ENCODE measurements at places on chromosomes 4 and X.

DNA sequence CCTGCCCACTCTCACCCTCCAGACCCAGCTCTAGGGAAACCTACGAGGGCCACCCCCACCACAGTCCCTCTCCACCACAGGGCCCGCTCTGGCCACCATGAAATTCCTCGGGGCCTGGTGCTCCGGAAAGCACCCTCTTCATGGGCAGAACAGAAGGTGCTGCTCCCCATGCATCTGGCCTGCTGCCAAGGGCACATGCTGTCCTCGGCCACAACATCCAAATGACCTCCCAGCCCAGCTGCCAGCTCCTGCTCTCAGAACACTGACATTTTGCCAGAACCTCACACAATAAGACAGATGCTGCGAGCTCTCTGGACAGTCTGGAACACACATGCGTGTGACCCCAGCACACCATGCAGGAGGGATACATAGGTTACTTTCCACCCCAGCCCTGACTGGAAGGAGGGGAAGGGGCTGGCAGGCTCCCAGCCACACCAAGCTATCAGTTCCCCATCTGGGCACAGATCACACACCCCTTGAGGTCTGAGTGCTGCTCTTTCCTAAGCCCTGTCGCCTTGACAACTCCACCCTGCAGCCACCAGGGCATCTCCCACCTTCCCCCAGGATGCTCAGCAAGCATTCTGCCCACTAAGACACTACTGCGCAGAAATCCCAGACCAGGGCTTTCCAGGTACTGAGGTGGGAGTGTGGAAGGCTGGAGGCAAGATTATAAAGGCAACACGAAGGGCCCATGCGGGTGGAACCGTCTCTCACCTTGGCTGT is 5.8 kb downstream of the CCNQ start:
- no peak for DNase-seq

GRCh38 chrX:55004231-55004630 is 4.1 kb downstream of the APEX2 start:
- no peak for DNase-seq

DNA sequence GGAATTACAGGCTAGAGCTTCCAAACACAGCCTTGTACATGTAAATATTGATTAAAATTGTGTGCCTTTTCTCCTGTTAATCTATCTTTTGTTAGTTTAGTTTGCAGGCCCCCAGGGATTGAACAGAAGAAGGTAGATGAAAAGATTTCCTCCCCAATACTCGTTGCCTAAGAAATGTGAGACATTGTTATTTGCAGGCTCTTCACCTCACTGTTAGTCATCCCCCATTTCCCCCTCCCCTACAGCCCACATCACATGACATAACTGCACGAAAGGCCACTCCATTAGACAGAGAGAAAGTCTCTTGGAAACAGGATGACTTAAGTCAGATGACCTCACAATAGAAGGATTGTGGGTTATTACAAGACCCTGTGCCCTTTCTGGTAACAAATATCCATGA is 13.3 kb upstream of the MID1 start:
- no peak for DNase-seq

- DNase-seq: no peak
These were observed 278.1 kb downstream of the NKX6-1 start for GRCh38 chr4:84220990-84221389.

DNA sequence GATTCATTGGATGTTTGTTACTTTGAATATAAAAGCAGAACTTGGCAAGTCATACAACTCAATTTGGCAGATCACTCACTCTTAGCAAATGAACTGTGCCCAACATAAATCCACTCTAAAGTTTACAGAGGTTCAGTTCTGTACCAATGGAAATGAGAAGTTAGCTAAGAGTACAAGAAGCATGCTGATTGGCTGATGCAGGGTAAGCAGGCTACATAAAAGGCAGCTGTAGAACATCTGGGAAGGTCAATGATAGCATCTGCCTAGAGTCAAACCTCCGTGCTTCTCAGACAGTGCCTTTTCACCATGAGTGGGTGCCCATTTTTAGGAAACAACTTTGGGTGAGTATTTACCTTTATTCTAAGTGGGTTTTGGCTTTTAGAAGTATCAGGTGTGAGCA is at the start of gene TDO2:
TSS of gene TDO2 (plus strand) at position 244 of the 400 bp plus-strand sequence. CDS start at position 307, 63 bp downstream.
- DNase-seq: no peak
